ENCODE measurements at places on chromosomes 16 and 17.
A peak's percentile ranks its signal among the peaks of the same experiment; 100 is the strongest.

DNA sequence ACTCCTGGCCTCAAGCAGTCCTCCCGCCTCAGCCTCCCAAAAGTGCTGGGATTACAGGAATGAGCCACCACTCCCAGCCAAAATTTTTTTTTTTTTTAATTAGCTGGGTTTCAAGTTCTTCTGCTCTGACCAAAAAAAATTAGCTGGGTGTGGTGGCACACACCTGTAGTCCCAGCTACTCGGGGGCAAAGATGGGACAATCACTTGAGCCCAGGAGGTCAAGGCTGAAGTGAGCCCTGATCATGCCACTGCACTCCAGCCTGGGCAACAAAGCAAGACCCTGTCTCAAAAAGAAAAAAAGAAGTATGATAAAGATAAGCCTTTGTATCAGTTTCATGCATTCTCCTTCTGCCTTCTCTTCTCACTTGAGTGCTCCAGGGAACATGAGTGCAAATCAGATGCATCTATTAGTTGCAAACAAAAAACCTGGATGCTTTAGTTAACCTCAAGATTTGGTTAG lies 1.9 kb downstream of the NQO1 start:
- no peak for DNase-seq
- H3K36me3 ChIP-seq = no peaks in the 10 kb centered on the region
- no peak overlapping the region for H3K4me3 ChIP-seq
- H3K27ac ChIP-seq = peak overlapping the region; percentile 67
- no peaks in the 10 kb centered on the region for H3K27me3 ChIP-seq
- peaks cover 12% of the 10 kb centered on the region for H3K4me1 ChIP-seq

DNA sequence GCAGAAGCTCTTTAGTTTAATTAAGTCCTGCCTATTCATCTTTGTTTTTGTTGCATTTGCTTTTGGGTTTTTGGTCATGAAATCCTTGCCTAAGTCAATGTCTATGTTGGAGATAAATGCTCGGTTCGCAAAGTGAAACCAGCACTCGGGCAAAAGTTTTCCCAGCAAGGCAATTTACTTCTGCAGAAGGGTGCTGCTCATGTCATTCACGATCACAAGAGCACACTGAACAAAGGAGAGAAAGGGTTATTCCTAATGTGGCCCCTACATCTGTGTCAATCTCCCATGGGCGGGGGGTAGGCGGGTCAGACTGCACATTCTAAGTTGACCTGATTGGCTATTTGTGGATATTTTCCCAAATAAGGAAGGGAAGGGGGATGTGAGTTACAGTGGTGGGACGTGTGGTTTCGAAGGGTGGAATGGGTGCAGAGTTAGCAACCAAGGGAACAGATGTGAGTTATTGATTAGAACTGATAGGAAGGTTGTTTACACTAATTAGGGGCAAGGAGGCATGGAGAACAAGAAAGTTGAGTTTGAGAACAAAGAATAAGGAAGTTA lies 23.0 kb downstream of the ATF7IP2 start:
- peaks cover 56% of the 10 kb centered on the region for H3K36me3 ChIP-seq
- no peaks in the 10 kb centered on the region for H3K27me3 ChIP-seq
- H3K27ac ChIP-seq = peak overlapping the region; percentile 59

GRCh38 chr16:67184453-67184994 lies 761 bp upstream of the MATCAP1 start:
- peaks cover 10% of the 10 kb centered on the region for H3K4me1 ChIP-seq
- H3K27ac ChIP-seq = no peak overlapping the region
- DNase-seq = no peak

GRCh38 chr17:62627904-62628633 lies 599 bp downstream of the MRC2 start:
- H3K27ac ChIP-seq = no peak overlapping the region
- peaks cover 61% of the 10 kb centered on the region for H3K27me3 ChIP-seq
- H3K4me1 ChIP-seq = peaks cover 17% of the 10 kb centered on the region
- no peaks in the 10 kb centered on the region for H3K36me3 ChIP-seq
- H3K4me3 ChIP-seq = peak overlapping the region; percentile 77
- DNase-seq = no peak

DNA sequence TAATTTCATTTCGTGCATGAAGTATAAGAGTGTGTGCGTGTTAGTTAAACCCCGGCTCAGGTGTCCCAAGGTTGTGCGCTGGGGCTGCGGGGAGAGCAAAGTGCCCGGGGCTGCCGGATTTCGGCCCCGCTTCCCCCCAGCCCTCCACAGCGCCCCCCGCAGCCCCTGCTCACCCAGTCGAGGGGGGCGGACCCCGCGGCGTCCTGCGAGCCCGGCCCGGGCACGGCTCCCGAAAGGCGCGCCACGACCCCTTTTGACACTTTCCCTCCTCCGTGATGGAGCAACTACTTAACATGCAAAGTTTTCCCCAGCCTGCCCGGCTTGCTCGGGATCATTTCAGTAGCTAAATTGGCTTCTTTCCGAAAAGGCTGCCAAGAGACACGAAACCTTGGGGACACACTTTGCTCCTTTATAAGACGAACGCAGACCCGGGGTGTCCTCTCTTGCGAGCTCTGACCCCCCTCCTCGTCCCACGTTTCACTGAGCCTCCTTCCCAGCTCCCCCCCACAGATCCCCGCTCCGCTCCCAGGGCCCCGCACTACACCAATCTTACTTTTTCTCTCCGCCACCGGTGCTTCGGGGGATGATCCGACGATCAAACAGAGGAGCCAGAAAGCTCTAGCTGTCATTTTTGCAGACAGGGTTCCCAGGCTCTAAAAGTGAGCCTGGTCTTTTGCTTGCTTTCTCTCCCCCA lies 552 bp downstream of the C17orf58 start:
- peak overlapping the region; percentile 89 for H3K4me3 ChIP-seq
- H3K36me3 ChIP-seq = no peaks in the 10 kb centered on the region
- no peak for DNase-seq
- peak overlapping the region; percentile 57 for H3K27ac ChIP-seq

DNA sequence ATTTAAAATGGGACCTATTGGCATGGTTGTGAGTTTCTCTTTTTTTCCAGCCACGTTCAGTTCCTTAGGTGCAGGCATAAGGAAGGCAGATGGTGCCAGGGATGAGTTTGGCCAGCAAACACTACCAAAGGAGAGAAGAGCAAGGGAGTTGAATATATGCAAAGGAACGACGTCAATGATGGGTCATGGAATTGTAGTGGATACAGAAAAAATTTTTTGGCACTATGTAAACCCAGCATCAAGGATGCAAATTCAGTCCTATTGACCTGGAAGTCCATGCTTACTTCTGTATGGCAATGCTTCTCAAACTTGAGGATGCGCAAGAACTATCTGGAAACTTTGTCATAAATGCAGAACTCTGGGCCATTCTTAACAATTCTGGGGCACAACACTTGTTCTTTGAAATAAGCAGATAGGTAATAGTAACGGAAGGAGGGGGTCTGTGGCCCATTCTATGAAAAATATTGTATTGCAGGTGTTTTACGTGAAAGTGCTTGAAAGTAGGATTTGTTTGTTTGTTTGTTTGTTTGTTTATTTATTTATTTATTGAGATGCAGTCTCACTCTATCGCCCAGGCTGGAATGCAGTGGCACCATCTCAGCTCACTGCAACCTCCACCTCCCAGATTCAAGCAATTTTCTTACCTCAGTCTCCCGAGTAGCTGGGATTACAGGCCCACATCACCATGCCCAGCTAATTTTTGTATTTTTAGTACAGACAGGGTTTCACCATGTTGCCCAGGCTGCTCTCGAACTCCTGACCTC lies 18.0 kb downstream of the APOH start:
- peaks cover 41% of the 10 kb centered on the region for H3K27me3 ChIP-seq
- H3K4me1 ChIP-seq = no peaks in the 10 kb centered on the region
- H3K27ac ChIP-seq = no peak overlapping the region
- no peak for DNase-seq

DNA sequence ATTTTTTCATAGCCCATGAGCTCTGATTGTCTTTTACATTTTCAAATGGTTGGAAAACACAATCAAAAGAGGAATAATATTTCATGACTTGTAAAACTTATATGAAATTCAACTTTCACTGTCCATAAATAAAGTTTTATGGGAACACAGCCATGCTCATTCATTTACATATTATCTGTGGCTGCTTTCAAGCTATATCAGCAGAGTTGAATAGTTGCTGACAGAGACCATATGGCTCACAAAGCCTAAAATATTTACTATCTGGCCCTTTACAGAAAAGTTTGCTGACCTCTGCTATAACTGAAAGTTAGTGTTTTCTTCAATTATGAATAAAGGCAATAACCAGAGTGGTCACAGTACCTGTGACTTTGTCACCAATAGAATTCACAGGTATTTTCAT lies 128.2 kb upstream of the GNAO1 start:
- no peak for DNase-seq
- no peak overlapping the region for H3K4me3 ChIP-seq
- no peaks in the 10 kb centered on the region for H3K4me1 ChIP-seq
- H3K27me3 ChIP-seq = peaks cover 20% of the 10 kb centered on the region

GRCh38 chr16:49455181-49455990 lies 81.8 kb downstream of the C16orf78 start:
- H3K4me1 ChIP-seq = no peaks in the 10 kb centered on the region
- no peak overlapping the region for H3K4me3 ChIP-seq
- H3K36me3 ChIP-seq = no peaks in the 10 kb centered on the region
- DNase-seq = no peak
- peaks cover 20% of the 10 kb centered on the region for H3K27me3 ChIP-seq

GRCh38 chr17:80938556-80938955 lies 53.1 kb upstream of the CHMP6 start:
- H3K4me1 ChIP-seq = peaks cover 70% of the 10 kb centered on the region
- DNase-seq = no peak
- H3K4me3 ChIP-seq = peak overlapping the region; percentile 76

- no peaks in the 10 kb centered on the region for H3K36me3 ChIP-seq
- peaks cover 9% of the 10 kb centered on the region for H3K4me1 ChIP-seq
- peak overlapping the region; percentile 83 for H3K4me3 ChIP-seq
- H3K27me3 ChIP-seq = no peaks in the 10 kb centered on the region
Measured at GRCh38 chr16:50244504-50245416, 21.6 kb upstream of the ADCY7 start.

- H3K4me1 ChIP-seq = peaks cover 54% of the 10 kb centered on the region
- no peaks in the 10 kb centered on the region for H3K36me3 ChIP-seq
Measured at GRCh38 chr16:4501071-4501478, 24.9 kb downstream of the HMOX2 start.

GRCh38 chr16:31181102-31181830 lies 1.3 kb downstream of the FUS start:
- peaks cover 18% of the 10 kb centered on the region for H3K36me3 ChIP-seq
- H3K27ac ChIP-seq = peak overlapping the region; percentile 99
- peak overlapping the region; percentile 97 for H3K4me3 ChIP-seq
- peak; percentile 41 for DNase-seq
- no peaks in the 10 kb centered on the region for H3K27me3 ChIP-seq

GRCh38 chr17:31908386-31908785 lies 6.9 kb upstream of the UTP6 start:
- no peak overlapping the region for H3K4me3 ChIP-seq
- no peak for DNase-seq
- no peaks in the 10 kb centered on the region for H3K36me3 ChIP-seq
- no peak overlapping the region for H3K27ac ChIP-seq
- no peaks in the 10 kb centered on the region for H3K4me1 ChIP-seq

- peaks cover 80% of the 10 kb centered on the region for H3K27me3 ChIP-seq
- H3K27ac ChIP-seq = no peak within 1 kb of the TSS
- peak within 1 kb of the TSS; percentile 57 for H3K4me3 ChIP-seq
- no peak for DNase-seq
Measured at GRCh38 chr17:68600931-68601564, at the start of gene FAM20A. Gene FAM20A (minus strand): TSS chr17:68601367. CDS start chr17:68600666, 701 bp downstream.

GRCh38 chr17:77885678-77886386 lies 72.7 kb upstream of the TNRC6C start:
- no peaks in the 10 kb centered on the region for H3K36me3 ChIP-seq
- H3K27ac ChIP-seq = peak overlapping the region; percentile 87
- H3K4me3 ChIP-seq = peak overlapping the region; percentile 91
- no peak for DNase-seq
- peaks cover 29% of the 10 kb centered on the region for H3K27me3 ChIP-seq

DNA sequence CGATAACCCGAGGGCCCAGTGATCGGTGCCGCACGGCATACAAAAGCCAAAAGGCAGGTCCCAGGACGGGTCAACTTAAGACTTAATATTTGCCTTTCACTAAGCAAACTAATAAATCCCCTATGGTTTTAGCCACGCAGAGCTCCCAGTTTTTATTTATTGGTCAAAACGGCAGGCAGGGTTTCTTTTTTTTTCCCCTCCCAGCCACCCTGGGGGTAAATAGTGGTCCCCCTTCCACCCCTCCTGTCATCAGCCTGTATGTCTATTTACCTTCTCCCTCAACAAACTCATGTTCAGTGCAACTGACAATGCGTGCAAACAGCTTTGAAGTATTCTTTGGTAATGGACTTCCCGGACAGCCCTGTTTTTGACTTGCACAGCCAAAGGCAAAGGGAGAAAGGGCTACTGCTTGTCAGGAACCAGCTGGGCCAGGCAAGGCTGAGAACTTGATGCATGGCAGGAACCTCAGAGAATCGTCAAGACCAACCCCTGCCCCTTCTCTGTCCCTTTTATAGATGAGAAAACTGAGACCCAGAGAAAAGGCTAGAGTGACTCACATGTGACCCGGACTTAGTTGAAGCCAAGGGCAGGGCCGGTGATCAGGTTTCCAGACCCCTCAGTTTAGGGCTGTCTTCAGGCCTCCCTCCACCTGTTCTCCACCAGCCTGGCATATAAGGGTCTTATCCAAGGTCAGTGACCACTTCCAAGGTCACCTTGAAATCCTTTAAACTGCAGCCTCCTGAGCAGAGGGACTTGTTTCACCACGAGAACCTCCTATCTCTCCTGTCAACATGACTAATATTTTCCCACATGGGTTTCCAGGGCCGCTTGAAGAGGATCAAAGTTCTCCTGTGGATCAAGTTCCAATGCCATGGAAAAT lies 279.0 kb downstream of the SOX9 start:
- no peaks in the 10 kb centered on the region for H3K27me3 ChIP-seq
- no peak overlapping the region for H3K27ac ChIP-seq
- H3K4me1 ChIP-seq = no peaks in the 10 kb centered on the region
- no peaks in the 10 kb centered on the region for H3K36me3 ChIP-seq

- H3K27ac ChIP-seq = no peak overlapping the region
- H3K27me3 ChIP-seq = peaks cover 16% of the 10 kb centered on the region
- H3K36me3 ChIP-seq = no peaks in the 10 kb centered on the region
- no peak for DNase-seq
- H3K4me1 ChIP-seq = peaks cover 8% of the 10 kb centered on the region
Measured at GRCh38 chr16:71622088-71622487, 3.9 kb upstream of the MARVELD3 start.

- peaks cover 8% of the 10 kb centered on the region for H3K4me1 ChIP-seq
- DNase-seq = no peak
- H3K4me3 ChIP-seq = no peak overlapping the region
- H3K27ac ChIP-seq = no peak overlapping the region
- peaks cover 25% of the 10 kb centered on the region for H3K27me3 ChIP-seq
Measured at GRCh38 chr16:78098087-78098486, 1.4 kb upstream of the WWOX start.

- no peak overlapping the region for H3K4me3 ChIP-seq
- no peaks in the 10 kb centered on the region for H3K36me3 ChIP-seq
- DNase-seq = no peak
- H3K27ac ChIP-seq = peak overlapping the region; percentile 31
- no peaks in the 10 kb centered on the region for H3K4me1 ChIP-seq
Measured at GRCh38 chr16:83998091-83998490, 30.0 kb downstream of the NECAB2 start.

DNA sequence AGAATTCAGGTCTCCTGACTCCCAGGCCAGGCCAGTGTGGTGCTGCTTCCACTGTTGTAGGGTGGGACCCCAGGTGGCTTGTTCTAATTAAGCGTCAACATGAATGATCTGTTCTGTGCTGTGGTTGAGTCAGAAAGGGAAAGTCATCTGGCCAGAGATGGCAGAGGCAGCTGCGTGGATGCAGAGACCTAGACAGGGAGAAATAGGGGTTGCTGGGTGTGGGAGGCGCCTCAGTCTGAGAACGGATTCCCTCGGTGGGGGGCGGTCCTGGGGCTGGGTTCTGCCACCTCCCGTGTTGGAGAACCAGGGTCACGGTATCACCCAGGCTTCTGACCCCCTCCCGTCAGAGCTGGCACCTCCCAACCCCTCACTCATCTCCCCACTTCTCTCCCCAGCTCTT lies 5.6 kb downstream of the FBRS start:
- H3K4me1 ChIP-seq = peaks cover 34% of the 10 kb centered on the region
- DNase-seq = no peak
- H3K27ac ChIP-seq = no peak overlapping the region
